ENCODE measurements at places on chromosomes 11 and 22.

- DNase-seq, result no peak
Measured at GRCh38 chr22:35733791-35734516, 16.3 kb downstream of the APOL5 start.

- no peak for DNase-seq
Measured at GRCh38 chr11:70717936-70718595, 319.7 kb downstream of the CTTN start.

GRCh38 chr22:49853981-49854831 is 562 bp downstream of the ZBED4 start:
- DNase-seq, result no peak

GRCh38 chr11:63179432-63180041 is 35.5 kb upstream of the SLC22A24 start:
- no peak for DNase-seq

DNA sequence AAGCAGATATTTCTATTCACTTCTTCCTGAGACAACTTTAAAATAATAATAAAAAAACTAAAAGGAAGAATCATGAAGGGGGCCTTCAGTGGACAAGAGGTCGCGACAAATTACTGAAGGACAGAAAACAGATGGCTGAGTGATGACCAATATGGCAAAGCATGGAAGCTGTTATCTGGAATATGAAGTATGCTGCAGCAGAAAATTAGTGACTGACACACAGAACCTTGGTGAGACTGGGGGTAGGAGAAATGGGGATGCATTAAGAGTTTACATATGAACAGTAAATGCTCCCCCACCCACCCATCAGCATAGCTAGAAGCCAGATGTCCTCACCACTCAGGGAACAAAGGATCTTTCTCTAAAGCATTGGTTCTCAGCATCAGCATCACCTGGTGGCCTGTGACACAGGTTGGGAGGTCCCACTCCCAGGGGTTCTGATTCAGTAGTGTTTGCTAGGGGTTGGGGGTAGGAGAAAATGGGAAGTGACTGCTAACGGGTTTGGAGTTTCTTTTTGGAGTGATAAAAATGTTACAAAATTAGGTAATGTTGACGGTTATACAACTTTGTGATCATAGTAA is 59.7 kb downstream of the NARS2 start:
- no peak for DNase-seq

GRCh38 chr11:61914471-61915171 is 2.7 kb downstream of the RAB3IL1 start:
- no peak for DNase-seq

DNA sequence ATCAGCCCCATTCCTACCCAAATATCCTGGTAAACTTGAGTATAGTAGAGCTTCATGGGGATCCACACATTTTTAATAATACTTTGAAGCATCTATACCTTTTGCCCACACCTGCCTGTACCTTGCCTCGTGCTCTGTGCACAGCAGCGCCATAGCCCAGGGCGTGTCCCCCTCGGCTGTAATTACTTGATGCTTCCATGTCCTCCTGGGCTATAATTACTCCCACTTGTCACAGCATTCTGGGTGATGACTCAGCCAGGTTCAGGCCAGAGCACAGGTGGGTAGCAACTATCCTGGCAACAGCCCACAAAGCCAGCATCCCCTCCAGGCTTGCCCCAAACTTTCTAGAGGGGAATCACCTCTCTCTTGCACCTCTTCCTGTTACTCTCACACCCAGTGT is 23.7 kb upstream of the SLC36A4 start:
- no peak for DNase-seq

DNA sequence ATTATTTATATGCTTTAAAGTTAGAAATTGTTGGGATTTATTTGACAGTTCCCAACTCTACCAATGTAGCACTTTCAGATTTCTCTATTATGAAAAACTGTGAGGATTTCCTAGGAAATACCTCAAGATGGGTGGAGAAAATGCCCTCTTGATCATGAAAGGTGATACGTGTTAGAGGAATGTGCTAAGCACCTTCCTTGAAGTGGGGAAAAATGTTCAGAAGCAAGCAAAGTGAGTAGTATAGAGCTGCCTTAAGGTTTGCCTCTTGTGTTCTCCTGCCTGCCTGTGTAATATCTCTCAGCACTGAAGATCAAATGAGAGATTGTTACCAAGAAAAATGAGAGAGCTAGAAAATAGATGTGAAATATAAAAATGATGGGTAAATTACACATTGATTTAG is 58.2 kb downstream of the YAP1 start:
- DNase-seq, result no peak

- DNase-seq, result no peak
Measured at GRCh38 chr11:46513934-46514342, 79.9 kb downstream of the AMBRA1 start.

GRCh38 chr22:22397292-22397870 is 111.2 kb downstream of the ZNF280B start:
- DNase-seq, result no peak

DNA sequence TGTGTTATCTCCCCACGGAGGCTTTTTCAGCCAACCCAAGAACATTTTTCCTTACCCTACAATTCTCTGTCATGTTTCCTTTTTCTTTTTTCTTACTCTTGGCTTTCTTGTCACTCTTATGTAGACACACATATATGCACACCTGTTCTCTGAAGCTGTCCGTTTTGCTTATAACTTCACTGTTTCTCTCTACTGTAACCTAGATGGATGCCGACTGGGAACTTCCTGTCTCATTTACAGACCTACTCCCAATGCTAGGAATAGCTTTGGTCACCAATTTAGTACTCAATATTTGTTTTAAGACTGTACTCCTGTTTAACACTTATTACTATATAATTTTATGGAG is 9.9 kb upstream of the CASP12 start:
- no peak for DNase-seq

DNA sequence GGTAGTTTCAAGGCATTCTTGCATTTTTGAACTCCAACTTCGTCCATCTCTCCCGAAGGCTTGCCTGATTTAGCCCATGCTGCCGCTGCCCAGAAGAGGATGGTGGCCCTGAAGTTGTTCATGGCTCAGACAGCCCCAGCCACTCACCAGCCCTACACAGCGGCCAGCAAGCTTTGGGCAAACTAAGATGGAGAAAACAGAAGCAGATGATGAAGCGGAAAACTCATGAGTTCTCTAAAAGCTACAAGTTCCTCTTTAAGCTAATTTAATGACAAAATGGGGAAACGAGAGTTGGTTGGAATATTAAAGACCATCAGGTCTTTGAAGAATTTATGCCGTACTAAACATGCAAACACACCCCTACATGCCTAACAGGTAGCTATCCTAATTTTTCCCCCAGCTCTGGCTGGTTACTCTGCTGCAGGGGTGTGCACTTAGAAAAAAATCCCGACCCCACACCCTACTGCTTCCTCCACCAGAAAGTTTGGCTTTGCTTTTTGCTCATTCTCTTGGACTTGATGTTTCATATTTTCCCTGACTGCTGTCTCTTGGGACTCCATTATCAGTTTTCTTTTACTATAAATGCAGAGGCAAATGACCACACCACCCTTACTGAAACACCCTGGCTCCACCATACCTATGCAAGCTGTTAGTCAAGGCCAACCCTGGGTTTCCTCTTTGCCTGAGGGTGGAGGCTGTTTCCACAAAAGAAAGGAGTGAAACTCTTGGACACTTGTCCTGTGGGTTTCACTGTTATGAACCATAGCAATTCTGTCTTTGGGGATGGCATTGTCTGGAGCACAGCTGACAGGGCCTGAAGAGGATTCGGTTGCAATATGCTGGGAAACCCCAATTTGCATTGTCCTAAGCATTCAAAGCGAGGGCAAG is at the start of gene MPEG1:
Gene MPEG1 (minus strand): TSS at position 184 of the 888 bp plus-strand sequence. CDS start 62 bp downstream, at position 122.
- no peak for DNase-seq

DNA sequence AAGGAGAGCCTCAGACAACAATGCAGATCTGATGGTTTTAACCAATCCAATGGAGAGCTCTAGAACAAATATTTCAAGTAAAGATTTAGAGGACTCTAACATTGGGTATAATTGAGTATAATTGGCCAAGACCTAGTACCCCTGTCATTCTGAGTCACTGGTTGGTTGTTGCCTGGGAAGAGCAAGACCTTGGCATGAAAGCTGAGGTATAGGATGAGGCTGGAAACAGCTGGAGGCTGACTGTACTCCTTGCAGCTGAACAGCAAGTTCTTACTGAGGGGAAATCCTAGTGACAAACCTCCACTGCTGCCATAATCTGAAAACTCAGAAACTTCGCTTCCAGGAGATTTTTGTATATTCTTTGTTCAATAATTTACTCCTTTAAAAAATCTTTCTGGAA is 54.3 kb upstream of the MUC15 start:
- DNase-seq, result no peak

DNA sequence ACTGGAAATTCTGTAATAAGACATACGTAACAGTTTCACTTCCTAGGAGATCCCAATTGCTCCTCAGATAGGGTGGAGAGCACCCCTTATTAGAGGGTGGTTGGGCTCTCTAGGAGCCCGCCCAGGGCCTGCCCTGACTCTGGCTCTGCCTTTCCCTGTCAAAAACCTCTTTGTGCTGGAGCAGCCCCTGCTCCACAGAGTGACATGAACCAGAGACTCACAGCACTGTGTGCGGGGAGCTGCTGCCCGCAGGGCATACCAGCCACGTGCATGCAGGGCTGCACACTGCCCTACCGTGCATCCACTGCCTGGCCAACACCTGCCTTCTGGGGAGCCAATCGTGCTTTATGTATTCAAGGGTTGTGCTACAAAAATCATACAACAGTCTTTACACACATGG is 24.3 kb downstream of the KCNQ1OT1 start:
- DNase-seq, result no peak

DNA sequence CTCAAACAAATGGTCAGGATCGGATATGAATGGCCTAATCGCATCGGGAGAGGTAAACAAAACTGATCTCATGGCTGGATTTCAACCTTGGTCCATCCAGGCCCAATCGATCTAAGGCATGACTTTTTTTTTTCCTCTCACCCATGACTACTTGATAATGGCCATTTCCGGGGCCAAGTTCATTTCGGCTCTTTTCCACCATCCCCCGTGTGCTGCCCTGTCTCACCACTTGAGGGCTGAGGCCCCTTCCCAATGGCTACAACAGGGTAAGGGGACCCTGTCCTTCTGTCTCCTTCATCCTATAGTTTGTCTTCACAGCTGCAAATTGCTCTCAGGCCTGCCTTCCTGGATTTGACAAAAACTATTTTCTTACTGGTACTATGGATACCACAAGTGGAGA is 26.7 kb downstream of the GRAP2 start:
- no peak for DNase-seq

- DNase-seq, result no peak
Measured at GRCh38 chr11:46690702-46691101, 9.7 kb downstream of the ARHGAP1 start.

DNA sequence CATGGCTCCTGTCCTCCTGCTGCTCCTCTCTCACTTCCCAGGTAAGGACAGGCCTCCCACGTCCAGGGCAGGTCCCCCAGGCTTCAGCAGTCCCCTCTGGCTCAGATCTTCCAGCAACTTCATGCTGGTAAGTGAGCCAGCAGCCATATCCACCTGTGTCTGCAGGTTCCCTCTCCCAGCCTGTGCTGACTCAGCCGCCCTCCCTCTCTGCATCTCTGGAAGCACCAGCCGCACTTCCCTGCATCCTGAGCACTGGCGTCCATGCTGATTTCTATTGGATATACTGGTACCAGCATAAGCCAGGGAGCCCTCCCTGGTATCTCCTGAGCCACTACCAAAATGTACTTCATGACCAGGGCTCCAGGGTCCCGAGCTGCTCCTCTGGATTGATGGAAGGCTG is 19.0 kb downstream of the RFPL3 start:
- DNase-seq, result no peak
